SJSA1 (cell line): ENCODE measurements at places on chromosomes 11 and 22. TPM values are rescaled to one million over a fixed set of nuclear protein-coding genes. Genes with fewer than 3 reads are reported as not detected.

DNA sequence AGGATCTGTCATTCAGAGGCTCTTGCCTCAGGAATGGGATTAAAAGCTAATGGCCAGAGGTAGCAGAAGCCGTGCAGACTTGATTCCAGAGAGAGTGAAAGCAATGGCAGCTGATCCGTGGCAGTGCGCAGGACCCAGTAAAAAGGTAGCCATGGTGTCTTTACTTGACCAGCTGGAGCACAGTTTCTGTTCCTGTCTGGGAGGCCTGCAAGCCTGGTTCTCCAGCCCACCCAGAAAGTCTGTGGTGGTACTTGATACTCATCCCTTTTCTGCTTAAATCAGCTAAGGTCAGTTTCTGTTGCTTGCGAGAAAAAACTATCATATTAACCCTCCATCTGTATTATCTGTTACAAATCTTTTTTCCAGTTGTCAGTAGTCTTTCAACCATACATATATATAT, 86.7 kb downstream of the RPS6KA4 start:
- no peaks in the 10 kb centered on the region for H3K36me3 ChIP-seq
- no peak for DNase-seq
- peaks cover 22% of the 10 kb centered on the region for H3K4me1 ChIP-seq
- H3K4me3 ChIP-seq = no peak overlapping the region

DNA sequence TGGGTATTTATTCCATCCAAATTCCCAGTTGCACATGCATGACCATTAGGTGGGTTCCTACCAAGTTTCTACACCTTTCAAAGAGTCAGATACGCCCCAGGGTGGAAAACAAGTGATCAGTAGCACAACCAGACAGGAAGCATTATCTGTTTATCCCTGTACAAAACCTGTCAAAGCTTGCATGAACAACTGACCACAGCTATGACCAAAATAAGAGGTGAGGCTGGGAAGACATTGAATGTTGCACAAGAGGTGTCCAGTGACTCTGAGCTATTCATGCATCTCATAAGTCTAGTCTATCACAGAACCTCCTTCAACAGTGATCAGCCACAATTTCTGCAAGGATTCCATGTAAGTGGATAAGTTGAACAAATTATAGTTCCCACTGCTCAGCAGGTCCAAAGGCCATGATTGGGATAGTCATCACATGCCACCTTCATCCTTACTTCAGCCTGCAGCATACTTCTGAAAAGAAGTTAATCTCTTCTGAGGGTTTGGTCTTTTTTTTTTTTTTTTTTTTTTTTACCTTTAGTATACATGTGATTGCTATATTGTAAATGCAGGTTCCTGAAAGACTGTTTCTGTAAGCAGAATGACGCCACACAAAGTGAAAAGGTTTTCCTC, 28.0 kb upstream of the TMEM45B start:
- H3K36me3 ChIP-seq = no peaks in the 10 kb centered on the region
- H3K27me3 ChIP-seq = no peaks in the 10 kb centered on the region
- H3K4me3 ChIP-seq = no peak overlapping the region
- no peak for DNase-seq
- H3K27ac ChIP-seq = no peak overlapping the region

DNA sequence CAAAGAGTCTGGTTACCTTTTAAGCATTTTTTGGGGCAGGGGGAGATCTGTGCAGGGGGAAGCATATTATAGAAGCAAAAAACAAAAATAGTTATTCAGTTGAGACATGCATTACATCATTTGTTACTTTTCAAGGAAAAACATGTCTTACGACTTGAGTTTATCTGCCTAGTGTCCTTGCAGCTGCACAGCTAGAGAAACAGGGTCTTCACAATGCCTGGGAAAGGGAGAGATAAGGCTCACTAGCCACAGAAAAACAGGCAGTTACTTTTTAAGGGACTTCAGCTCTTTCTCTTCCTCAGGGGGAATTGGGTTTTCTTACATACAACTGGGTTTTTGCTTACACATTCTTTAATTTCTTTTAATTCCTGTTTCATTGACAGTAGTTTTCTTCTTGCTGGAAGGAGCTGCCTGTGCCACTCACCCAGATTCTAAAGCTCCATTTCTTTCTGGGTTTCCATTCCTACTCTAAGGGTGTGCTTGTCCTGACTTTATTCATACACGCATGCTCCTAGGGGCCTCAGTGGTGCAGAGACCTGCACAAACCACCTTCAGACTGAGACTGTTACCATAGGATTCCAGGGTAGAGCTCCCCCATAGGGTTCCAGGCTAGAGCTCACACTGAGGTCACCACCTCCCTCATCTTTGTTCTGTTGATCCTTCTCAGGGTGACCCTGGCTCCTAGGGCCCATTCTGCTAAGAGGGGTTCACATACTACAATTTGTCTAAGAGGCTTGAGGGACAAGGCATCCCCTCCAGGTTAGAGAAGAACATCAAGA, 14.7 kb upstream of the UBQLNL start:
- H3K36me3 ChIP-seq = no peaks in the 10 kb centered on the region
- no peak for DNase-seq
- H3K4me3 ChIP-seq = no peak overlapping the region
- H3K27ac ChIP-seq = no peak overlapping the region
- H3K27me3 ChIP-seq = peaks cover 6% of the 10 kb centered on the region; the same call in 1 of the 2 replicates

- no peak overlapping the region for H3K27ac ChIP-seq
- no peaks in the 10 kb centered on the region for H3K36me3 ChIP-seq
- no peak for DNase-seq
- H3K4me3 ChIP-seq = no peak overlapping the region
- no peaks in the 10 kb centered on the region for H3K4me1 ChIP-seq
Observed at GRCh38 chr11:85118151-85118550, 509.0 kb downstream of the DLG2 start.

- H3K27me3 ChIP-seq = peaks cover 48% of the 10 kb centered on the region
- H3K36me3 ChIP-seq = no peaks in the 10 kb centered on the region
- H3K4me3 ChIP-seq = no peak overlapping the region
- no peaks in the 10 kb centered on the region for H3K4me1 ChIP-seq
- no peak overlapping the region for H3K27ac ChIP-seq
- no peak for DNase-seq
Observed at GRCh38 chr22:25911243-25911972, 169.4 kb downstream of the MYO18B start.

Gene KCNC1
- total RNA-seq = not detected in 2 replicates

Gene CAPN5
- 8.7 and 10.4 TPM in 2 replicates for total RNA-seq

Gene MRGPRE
- total RNA-seq = not detected in 2 replicates
